ENCODE measurements at places on chromosomes 7 and 10.

DNA sequence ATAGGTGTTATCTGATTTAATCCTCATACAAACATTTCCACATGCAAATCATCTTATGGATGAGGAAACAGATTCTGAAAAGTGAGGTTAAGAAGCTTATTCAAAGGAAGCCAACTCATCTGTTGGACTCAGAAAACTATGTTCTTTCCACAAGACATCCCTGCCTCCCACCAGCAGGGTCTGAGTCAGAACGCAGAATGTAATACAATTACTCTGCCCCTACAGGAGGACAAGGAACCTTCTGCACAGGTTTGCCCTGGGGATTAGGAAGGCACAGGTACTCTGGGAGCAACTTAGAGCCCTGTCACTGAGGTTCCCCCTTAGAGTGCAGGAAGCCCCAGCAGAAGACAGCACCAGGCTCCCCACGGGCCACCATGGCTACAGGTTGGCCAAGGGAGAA, 255.7 kb downstream of the TNS3 start:
- DNase-seq: no peak

DNA sequence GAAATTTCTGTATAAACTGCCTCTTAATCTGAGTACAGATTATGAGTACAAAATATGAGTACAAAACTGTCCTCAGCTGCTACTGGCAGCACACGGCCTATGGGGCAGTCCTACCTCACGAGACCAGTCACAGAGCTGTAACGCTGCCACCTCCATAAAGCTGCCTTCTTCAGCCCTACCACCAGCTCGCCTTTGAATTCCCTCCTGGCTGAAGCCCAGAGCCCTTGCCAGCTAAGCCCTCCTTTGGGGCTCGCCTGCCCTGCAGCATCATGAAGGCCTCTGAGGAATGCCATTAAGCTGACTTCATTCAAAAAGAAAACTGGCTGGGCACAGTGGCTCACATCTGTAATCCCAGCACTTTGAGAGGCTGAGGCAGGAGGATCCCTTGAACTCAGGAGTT, 180.0 kb upstream of the SH2B2 start:
- DNase-seq: no peak

DNA sequence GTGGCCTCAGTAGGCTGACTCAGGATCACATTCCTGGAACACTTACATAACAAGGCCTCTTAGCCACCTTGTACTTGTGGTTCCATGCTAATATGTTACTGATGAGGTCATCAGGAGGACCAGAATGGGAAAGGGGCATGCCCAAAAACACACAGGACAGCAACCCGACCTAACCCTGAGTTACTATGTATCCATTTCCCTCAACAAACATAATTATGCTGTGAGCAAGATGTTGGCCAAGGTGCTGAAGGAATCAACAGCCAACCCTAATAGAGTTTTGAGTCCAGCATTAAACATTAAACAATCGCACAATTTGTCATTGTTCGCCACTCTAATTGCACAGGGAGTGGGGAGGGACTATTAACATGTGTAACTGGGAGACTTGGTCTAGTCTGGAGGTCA, 129.4 kb downstream of the PLPP4 start:
- DNase-seq: no peak

DNA sequence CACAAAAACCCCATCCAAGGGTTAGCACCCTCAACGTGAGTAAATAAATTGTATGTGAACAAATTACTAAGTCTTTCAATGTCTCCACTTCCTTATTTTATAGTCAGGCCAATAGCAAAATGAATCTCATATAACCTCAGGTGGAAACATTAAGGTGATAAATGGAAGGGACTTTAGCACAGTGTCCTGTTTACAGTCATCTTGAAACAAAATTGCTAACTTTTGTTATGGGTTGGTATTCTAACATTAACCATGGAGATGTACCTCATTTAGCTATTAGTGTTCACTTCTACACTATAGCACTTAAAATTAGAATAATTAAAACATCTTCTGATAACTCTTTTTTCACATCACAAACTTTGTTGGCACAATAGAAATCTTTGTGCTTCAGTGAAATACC, 255.8 kb upstream of the CNTNAP2 start:
- no peak for DNase-seq

GRCh38 chr7:39321245-39321644, 245.0 kb upstream of the YAE1 start:
- DNase-seq: no peak

DNA sequence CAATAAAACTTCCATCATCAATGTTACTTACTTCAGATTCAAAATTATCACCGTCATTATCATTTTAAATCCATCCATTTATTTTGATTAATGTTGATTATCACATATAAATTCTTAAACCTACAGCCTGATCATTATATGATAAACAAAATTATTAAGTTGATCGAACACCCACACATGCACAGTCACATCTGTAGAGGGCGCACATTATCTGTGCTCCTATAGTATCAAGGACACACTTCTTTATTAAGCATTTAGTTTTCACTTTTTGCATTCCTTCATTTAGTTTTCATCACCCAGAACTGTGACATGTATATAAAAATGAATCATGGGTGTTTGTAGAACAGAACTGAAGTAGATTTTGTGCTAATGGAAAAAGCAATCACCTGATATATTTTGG, 26.2 kb upstream of the ZNF716 start:
- no peak for DNase-seq

GRCh38 chr7:17535776-17536175, 237.3 kb downstream of the AHR start:
- no peak for DNase-seq

GRCh38 chr7:132869166-132869861, 212.6 kb downstream of the CHCHD3 start:
- no peak for DNase-seq

DNA sequence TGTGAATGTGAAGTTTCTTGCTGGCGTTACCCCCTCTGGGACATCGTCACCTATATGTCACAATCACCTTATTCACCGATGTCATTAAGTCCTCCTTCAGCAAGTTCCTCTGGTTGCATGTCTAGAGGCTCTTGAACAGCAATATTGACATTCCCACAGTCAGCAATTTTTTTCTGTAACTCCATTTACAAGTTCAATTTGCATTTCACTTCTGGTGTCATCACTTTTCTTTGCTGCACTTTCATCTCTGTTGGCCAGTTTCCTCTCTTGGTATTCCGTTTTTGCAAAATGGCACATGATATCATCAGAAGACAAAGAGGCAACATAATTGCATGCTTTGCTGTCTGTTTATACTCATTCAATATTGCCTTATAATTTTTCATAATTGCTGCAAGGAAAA, 69.8 kb downstream of the SRI start:
- DNase-seq: no peak

- DNase-seq: no peak
Measured at GRCh38 chr10:6951732-6952131, 371.7 kb upstream of the PRKCQ start.

DNA sequence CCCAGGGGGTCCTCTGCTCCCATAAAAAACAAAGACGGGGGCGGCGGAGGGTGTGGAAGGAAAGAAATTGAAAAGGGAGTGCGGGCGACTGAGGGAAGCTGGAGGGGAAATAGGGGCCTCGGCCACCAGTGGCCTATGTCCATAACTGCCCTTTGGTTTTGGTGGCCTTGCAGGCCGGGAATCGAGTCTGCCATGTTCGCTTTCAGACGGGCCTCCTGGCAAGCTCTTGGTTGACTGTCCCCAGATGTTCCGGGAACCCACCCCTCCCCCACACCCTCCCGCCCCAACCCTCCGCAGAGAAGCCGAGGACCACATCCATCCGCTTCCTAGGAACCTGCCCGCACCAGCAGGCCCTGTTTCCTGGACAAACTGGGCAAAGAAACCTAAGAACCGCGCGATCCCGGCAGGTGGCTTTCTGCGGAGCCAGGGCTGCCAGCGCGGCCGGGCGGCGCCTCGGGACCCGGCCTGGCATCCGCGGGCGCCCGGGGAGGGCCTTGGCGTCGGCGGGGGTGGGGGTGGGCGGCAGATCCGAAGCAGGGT, 20.0 kb upstream of the GATA3 start:
- DNase-seq: no peak

GRCh38 chr10:70306886-70307520, 23.2 kb upstream of the NPFFR1 start:
- DNase-seq: no peak

GRCh38 chr10:97548828-97549455, 23.6 kb upstream of the ANKRD2 start:
- DNase-seq: no peak

DNA sequence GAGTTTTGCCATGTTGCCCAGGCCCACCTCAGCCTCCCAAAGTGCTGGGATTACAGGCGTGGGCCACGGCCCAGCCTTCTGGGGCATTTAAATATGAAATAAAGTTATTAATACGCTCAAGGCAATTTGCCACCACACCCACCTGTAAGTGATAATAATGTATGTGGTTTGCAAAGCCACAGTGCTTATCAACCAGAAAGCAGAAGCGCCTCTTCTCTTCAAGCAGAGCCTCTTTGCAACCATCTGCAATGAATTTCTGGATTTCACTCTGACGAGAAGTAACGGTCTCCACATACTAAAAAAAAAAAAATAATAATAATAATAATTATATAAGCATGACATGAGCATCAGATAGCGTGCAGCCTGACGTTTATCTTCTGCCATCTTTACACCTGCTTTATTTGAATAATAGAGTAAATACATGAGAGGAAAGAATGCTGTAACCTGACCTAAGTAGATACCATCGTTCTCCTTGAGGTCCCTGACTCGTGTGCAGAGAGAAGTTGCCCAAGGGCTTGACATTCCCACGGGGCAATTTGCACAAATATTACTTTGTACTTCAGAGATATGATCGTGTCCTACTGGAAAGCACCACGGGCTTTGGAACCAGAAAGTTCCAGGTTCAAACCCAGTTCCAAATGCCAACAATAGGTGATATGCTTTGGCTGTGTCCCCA, 34.0 kb downstream of the BRI3 start:
- DNase-seq: no peak

- DNase-seq: no peak
Measured at GRCh38 chr7:139431010-139431409, 52.5 kb downstream of the KLRG2 start.

DNA sequence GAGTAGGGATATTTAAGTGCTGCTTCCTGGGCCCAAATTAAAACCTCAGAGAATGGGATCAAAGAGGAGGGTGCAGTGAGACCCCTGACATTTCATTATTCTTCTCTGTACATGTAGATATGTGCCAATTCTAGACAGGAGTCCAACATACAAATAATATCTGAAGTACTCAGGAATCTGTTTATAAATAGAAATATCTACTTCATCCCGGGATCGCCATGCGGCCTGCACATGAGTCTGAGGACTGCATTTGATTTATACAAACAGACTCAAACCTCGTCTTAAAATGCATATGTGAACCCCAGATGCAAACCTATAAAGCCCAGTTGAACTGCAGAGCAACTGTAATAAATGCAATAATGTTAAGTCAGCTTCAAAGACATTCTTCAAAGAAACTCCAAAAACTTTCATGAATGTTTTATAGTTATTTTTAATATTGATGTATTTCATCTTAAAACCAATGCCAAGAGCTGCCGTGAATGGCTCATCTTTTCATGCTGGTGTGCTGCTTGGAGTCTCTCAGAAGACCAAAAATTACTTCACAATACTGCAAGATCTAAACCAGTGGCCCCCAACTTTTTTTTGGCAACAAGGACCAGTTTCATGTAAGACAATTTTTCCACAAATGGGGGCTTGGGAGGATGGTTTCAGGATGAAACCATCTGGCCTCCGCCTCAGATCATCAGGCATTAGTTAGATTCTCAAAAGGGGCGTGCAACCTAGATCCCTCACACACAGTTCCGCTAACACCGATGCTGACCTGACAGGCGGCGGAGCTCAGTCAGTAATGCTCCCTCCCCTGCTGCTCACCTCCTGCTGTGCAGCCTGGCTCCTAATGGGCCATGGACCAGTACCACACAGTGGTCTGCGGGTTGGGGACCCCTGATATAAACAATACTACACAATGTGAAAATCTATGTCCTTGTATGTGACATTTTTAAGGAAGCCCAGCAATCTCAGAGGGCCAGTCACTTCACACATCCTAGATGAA, 166.9 kb downstream of the PARD3 start:
- DNase-seq: no peak
